ENCODE measurements at places on chromosomes 2 and 18.

GRCh38 chr18:34595690-34596089, 114.4 kb upstream of the DTNA start:
- no peak for DNase-seq

DNA sequence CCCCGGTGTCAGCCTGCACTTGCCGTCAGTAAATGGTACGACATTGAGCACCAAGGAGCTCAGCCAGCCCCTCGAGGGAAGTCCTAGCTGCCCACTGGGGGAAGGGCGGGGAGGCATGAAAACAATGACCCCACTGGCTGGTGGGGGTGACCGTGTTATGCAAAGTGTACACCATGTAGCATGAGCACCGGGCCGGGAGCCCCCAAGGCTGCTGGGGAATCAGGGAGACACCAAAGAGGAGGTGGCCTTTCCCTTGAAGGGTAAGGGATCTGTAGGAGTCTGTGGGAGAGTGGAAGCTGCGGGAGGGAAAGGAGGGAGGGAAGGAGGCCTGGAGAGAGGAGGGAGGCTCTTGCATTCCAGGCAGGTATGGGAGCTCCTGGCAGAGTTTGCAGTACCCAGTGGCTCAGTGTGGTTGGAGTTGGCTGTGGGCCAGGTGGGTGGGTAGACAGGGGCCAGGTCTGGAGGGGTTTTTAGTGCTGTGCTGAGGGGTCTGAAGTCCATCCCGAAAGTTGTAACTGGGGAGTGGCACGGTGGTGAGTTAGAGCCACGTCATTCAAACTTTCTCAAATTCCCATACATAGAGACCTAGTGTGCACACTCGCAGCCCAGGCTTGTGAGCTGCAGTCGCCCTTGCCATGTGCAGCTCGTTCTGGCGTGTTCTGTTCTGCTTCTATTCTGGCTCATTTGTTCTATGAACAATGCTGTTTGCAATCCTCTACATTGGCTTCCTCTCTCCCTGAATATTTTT, 22.4 kb downstream of the RRM2 start:
- no peak for DNase-seq

DNA sequence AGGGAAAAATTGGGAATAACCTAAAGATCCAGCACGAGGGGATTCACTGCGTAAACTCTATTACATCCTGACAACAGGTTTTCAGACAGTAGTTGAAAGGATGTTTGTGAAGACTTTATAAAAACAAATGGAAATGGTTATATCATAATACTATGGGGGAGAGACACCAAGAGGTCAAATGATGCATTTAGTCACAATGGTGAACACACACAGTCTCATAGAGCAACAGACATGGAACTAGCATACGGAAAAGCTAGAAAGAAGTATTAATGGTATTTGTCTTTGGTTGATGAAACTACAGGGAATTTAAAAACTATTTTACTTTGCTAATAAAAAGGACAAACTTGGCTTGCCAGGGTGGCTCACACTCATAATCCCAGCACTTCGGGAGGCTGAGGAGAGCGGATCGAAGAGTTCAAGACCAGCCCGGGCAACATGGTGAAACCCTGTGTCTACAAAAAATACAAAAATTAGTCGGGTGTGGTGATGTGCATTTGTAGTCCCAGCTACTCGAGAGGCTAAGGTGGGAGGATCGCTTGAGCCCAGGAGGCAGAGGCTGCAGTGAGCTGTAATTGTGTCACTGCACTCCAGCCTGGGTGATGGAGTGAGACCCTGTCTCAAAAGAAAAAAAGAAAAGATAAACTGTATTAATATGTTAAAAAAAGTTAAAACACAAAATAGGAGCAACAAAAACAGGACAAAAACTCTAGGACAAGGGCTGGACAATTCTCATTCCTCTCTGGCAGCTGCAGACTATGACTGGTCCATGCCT, 94.8 kb downstream of the MYCN start:
- DNase-seq, result no peak

DNA sequence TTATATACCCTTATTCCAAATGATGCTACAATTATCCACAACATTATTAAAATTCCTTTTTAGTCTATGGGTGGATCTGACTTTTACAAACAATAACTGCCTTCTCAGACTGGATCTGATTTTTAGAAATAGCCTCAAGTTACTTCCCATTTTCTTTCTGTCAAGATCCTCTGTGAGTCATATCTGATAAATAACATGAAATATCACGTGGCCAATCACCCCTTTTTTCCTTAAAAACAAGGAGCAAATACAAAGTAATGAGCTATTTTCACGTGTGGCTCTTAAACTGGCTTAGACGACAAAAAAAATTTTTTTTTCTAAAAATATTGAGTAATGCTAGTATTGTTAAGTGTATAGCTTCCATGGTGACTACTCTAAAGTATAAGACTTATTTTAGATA, 6.7 kb downstream of the PELI1 start:
- DNase-seq, result no peak

DNA sequence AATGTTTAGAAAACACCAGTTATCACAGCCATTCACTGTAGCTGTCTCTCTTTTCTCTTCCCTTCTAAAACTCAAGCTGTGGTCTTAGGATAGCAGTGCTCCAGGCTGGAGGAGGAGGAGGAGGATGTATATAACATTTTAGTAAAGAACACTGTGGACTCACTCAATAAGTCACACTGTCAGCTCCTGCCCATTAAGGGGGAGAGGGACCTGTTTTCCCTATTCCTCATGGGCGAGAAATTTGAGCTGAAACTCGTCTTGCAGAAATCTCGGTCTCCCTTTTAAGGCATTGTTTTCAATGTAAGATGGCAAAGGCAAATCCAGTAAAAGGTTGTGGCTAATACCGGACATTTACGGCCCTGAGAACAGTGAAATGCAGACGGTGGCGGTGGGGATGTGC, 114.8 kb upstream of the ZNF236 start:
- no peak for DNase-seq

GRCh38 chr2:29192526-29192925, 77.3 kb downstream of the CLIP4 start:
- DNase-seq, result no peak

- no peak for DNase-seq
Observed at GRCh38 chr2:12032398-12032797, 286.0 kb downstream of the LPIN1 start.

GRCh38 chr2:148517296-148517695, 127.3 kb upstream of the EPC2 start:
- DNase-seq, result no peak

- no peak for DNase-seq
Observed at GRCh38 chr2:168698969-168699368, 103.5 kb upstream of the NOSTRIN start.

DNA sequence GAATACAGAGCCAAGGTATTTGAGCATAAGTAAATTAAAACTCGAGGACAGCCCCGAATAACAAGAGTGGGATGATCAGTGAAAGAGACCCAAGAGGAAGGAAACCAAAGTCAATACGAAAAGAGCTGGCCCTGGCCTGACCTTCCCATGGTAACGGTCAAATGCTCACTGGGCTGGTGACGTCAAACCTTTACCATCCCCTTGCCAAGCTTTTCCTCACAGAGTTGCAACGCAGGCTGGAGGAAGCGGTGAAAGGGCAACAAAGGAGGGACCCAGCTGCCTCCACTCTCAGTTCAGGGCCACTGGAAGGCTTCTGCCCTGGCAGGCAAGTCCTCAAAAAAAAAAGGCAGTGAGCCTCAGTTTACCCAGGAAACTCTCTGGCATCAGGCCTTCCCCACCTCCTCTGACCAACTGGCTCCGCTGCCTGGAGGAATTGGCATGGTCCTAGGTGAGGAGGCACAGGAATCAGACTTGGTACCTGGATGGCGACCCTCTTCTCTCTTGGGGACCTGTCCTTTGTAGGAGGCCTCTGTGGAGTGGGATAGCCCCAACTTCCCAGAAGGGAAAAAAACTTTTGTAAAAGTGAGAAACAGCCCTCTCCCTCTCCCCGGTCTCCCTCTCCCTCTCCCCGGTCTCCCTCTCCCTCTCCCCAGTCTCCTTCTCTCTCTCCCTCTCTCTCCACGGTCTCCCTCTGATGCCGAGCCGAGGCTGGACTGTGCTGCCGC, 212.4 kb downstream of the ANAPC1 start:
- DNase-seq, result no peak

- DNase-seq, result no peak
Observed at GRCh38 chr2:210299866-210300373, 15.1 kb downstream of the MYL1 start.

- DNase-seq, result no peak
Observed at GRCh38 chr2:40450796-40451430, 977 bp downstream of the SLC8A1 start.

DNA sequence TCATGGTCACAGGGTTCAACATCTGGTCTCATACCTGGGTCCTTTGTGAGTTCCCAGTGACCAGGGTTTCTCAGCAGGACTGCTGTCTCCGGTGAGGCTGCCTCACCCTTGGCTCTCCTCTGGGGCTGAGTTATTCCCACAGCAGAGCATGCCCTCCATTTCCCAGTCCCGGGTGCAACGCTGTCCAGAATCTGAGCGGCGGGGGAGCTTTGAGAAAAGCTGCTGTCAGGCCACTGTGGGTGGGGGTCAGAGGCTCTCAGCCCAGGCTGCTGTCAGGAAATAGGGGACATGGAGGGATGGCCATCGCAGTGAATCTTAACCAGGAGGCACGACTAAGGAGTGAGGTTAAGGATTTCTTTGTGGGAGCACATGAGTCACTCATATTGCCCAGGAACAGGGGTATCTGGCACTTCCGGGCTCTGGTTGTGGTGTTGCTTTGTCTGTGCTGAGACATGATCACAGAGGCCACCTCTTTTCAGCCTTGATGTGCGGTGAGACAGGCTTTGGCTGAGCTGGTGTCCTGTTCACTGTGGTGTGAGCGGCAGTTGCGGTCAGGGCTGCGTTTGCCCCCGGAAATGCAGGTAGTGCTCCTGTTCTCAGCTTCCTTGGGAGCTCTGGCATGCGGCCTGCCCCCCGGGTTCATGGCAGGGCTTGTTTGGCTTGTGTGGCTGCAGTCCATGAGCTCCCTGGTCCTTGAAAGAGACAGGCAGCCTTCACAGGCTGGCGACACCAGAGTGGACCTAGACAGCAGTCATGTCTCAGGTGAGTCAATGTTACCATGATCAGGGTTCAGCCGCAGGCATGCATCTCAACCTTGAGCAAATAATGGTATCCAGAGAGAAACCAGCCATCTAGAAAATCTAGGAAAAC, 310.7 kb upstream of the MYT1L start:
- DNase-seq, result no peak

DNA sequence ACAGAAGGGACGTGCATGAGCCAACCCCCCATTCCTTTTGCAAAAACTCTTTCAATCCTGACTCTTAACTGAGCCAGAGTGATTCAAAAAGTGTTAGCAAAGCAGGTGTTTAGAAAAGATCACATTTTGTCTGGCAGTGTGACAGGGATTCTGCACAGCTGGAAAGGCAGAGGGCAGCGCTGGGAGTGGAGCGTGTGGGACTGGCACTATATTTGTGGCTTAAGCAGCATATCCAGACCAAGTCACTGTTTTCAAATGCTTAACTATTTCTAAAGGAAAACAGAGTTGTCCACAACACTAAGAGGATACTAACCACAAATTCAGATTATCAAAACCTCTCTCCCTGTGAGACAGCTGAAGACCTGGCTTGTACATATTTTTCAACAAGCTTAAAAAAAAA, 19.0 kb downstream of the CABYR start:
- no peak for DNase-seq

GRCh38 chr2:125272651-125273050, 1247.6 kb downstream of the CNTNAP5 start:
- no peak for DNase-seq
